ENCODE measurements at places on chromosomes 4 and X.

DNA sequence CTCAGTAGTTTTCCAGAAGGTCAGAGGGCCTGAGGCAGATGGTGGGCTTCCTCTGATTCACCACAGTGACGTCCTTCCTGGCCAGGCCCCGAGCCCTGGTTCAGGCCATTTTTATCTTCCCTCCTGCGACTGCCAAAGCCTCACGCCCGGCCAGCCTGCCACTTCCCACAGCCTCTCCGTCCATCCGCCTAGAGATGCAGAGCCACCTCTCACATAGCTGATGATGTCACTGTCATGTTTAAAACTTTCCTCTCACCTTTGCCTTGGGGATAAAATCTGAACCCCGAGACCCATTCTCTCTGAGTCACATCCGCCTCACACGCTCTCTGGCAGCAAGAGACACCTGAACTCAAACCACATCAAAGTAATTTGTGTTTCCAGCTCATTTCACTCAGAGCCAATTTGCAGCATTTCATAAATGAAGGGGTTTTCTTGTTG, 175.3 kb downstream of the QDPR start:
- no peak for DNase-seq

DNA sequence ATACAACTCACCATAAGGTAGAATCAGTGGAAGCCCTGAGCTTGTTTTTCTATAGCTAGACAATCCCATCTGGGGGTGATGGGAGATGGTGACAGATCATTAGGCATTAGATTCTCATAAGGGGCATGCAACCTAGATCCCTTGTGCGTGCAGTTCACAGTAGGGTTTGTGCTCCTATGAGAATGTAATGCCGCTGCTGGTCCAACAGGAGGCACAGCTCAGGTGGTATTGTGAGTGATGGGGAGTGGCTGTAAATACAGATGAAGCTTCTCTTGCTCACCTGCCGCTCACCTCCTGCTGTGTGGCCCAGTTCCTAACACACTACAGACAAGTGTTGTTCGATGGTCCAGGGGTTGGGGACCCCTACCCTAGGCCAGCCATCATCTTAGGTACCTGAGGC, 5.9 kb upstream of the GATB start:
- no peak for DNase-seq

- DNase-seq = no peak
Measured at GRCh38 chr4:184310881-184311709, 93.4 kb upstream of the ENPP6 start.

DNA sequence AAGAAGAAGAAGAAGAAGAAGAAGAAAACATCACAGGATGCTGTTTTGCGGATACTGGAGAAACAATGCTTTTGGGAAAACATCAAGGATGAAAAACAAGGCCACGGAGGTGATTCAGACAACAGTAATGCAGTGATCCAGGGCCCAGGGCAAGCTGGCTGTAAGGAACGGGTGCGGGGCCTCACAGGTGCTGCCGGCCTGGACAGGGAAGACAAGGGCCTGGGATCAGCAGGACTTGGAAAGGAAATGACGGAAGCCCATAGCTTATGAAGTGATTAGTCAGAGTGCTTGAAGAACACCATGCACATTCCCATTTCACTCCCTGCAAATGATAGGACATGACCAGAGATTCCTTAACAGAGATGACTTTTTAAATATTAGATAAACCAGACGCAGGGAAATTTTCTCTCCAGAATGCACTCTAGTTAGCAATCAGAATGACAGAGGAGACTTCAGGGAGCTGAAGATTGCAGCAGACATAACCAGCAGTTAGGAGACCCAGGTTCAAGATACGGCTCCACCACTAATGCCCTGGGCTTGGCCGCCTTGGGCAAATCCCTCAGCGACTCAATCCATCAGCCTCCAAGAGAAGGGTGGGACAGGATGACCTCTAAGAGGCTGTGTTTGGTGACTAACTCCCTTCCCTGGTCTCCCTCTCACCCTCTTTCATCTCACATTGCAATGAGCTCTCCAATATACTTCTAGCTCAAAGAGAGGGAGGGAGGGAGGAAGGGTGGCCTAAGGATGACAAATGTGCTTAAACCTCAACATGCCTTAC, 54.1 kb downstream of the APBB2 start:
- no peak for DNase-seq

Measured in AG04449 (cell line).